Occipital lobe (tissue), 3 donors: ENCODE measurements at places on chromosomes 7 and 10.

GRCh38 chr10:49414496-49414895 is 18.6 kb upstream of the DRGX start:
- DNase-seq, result no peak

- DNase-seq, result no peak
Measured at GRCh38 chr7:103447073-103447960, 1.3 kb upstream of the SLC26A5 start.

GRCh38 chr7:78389022-78389421 is 590.4 kb downstream of the PHTF2 start:
- no peak for DNase-seq

- DNase-seq, result no peak
Measured at GRCh38 chr10:21297603-21298383, 227.7 kb downstream of the SKIDA1 start.

- DNase-seq, result no peak
Measured at GRCh38 chr7:97149843-97150242, 32.3 kb downstream of the SDHAF3 start.

DNA sequence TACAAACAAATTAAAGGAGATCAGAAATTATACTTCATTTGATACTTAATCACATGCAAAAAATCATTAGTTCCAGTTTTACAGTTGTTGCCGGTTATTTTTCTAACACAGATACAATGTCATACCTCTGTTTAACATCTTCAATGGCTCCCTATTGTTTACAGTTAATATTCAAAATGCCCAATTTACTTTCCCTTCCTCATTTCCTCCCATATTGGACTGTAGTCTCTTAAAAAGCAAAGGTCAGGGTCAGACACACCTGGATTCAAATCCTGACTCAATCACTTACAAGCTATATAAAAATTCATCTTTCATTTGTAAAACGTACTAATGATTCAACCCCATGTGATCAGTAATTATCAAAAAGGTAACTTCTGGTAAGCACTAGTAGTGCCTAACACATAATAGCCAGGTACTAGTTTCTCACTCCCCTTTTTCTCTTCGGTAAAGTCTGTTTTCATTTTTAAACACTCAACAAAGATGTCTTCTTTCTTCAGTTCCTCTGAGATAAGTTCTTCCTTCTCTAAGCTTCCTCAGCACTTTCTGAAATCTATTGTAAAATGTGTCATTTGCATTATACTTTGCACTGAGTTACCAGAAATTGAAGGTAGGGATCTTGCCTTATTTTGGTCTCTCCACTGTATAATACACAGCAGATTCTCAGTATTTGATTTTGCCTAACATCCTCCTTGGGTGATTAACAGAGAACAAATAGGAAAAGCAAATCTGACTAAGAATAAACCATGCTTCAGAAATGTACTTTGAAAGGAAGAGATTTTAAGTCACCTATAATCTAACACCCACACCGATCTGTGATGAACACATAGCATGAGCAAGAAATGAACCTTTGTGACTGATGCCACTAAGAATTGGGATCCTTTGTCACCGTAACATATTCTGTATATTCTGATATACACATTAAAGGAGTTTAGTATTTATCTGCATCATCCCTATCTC is 16.1 kb downstream of the KMT2C start:
- no peak for DNase-seq

DNA sequence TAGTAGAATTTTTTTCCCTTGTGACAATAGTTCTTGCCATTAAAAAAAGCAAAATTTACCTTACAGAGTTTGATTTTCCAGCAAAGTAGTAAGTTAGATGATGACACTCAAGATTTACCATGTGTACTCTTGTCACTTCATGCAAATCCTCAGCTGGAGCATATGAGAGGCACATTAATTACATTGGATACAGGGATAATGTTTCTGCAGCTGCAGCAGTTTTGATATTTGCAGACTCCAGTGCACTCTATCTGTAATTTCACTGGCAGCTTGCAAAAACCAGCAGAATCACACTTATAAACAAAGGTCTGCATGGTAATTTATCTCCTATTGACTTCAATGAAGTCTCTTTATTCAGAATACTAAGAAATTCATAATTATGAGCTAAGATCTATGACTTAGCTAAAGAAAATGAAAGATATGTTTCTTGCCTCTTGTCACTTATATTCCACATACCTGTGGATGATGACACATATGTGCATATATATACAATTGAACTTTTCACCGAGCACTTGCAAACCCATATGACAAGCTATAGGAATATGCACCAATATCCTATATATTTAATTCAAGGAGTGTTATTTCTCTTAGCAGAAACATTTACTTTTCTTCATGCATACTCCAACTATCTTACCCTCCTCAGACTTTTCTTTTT is 530.6 kb downstream of the PHTF2 start:
- no peak for DNase-seq

- no peak for DNase-seq
Measured at GRCh38 chr10:17431871-17432311, 22.5 kb downstream of the ST8SIA6 start.

GRCh38 chr10:86340176-86340990 is 26.2 kb downstream of the GRID1 start:
- DNase-seq, result no peak

DNA sequence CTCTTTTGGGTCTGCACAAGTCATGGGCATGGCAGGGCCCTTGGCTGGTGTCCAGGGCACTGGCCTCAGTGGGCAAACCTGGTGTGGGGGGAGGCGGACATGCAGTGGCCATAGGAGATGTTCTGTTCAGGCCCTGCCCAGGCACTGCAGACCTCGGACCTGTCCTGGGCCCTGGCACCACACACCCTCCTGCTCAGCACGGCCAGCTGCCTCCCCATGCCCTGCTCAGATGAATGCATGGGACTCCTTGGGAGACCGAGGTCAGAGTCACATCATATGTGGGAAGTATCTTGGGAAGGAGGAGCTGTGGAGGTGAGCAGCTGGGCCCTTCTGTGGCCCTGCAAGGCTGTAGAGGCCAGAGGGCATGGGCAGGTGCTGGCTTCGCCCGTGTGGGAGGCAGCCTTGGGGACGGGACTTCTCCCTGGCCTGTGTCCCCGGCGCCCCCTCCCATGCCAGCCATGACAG is 130.8 kb downstream of the VIPR2 start:
- DNase-seq, result no peak

DNA sequence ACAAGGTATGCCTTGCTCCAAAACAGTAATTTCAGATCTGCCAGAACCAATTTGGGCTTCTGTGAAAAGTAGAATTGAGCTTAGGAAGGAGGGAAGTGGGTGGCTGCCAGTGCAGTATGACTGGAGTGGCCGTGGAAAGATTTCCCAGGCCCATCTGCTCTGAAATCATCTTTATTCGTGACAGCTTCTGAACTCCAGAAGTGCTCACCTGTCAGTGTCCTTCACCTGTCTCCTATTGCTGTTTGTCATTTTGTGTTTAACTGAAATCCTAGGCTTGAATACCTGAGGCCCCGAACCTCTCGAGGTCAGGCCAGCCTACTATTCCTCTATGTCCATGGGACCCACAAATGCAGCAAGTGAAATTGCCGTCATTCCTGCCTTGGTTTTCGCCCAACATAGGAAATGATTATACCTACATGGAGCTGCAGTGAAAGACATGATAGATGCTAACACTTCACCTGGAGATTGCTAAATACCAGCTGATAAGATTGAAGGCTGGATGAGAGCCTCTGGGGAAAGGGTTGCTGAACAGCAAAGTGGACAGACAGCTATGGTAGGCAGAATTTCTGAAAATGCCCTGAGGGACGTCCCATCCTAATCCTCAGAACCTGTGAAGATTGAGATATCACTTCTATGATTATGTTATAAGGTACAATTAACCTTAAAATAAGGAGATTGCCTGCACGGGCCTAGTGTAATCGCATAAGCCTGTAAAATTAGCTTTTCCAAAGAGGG is 82.1 kb downstream of the C1GALT1 start:
- DNase-seq, result no peak

GRCh38 chr7:4144811-4145510 is 537.1 kb upstream of the FOXK1 start:
- no peak for DNase-seq

- DNase-seq, result no peak
Measured at GRCh38 chr10:102450124-102450373, 1.3 kb downstream of the C10orf95 start.

- DNase-seq, result no peak
Measured at GRCh38 chr10:54905578-54906192, 104.7 kb upstream of the PCDH15 start.

DNA sequence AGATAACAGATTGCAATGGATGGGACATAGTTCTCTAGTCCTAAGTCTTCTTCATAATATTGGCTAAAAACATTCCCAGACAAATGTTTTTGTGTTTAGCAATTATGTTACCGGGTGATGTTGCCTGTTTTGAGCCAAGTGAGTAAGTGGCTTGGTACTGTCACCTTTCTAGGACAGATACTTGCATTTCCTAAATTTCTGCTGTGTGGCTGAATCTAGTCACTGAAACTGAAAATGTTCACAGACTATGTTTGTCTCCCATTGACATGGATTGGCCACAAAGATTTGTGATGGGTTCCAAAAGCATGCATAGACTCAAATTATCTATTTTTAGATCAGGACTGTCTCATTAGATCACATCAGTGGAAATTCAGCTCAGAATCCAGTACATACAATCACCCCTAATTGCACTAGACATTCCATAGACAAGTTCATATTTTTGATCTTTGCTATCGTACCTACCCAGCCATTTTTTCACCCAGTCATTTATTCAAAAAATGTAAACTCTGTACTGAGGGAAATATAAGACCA is 1222.1 kb upstream of the AUTS2 start:
- no peak for DNase-seq

DNA sequence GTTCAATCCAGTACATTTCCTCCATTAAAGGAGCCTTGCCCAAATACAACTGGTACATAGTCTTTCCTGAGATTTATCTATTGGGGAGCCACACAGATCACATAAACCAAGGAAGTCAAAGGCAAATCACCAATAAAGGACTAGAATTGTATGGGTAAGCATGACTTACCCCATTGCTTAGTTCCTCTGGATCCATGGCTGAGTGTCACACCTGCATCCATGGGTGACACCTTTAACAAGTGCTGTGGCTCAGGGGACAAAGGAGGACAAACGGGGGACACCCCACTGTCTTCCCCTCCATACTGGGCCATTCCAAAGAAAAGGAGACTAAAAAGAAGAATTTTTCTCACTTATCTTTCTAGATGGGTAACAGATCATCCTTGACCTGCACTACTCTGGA is 30.4 kb downstream of the ZNF92 start:
- DNase-seq, result no peak
